ENCODE measurements at places on chromosomes 5 and 9.

GRCh38 chr9:96874201-96874785 lies 20.0 kb upstream of the ZNF782 start:
- no peak for DNase-seq

DNA sequence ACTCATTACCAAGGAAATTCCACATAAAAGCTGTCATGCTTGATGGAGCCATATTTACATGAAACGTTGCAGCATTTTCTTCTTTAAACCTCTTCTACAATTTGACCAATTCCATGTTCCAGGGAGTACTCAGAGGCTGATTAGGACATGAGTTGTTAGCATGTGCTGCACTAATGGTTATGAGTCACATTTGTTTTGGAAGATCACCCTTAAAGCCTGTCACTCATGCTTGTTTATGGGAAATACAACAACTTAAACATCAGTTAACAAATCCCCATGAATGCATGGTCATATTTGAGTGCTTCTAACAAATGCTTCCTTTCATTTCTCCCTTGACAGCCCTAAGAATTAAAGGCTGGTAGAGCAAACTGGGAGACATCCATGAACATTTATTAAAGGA lies 156.1 kb downstream of the GHR start:
- DNase-seq: no peak

GRCh38 chr9:83423815-83424707 lies 114.1 kb downstream of the FRMD3 start:
- DNase-seq: no peak

DNA sequence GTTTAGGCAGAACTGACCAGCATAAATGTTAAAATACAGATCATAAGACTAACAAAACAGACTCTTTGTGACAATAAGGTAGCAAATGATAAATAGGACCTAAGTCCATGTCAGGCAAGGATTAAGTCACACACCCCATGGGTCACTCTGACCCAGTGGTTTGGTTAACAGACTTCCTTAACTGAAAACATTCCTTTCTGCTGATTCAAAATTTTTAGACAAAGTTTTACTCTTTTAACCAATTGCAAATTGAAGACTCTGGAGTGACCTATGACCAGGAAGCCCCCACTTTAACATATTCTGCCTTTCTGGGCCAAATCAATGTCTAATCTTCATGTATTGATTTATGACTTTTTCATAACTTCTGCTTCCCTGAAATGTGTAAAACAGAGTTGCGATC lies 4.9 kb upstream of the NXNL2 start:
- DNase-seq: no peak

- no peak for DNase-seq
Observed at GRCh38 chr5:39160576-39161213, 58.7 kb downstream of the FYB1 start.

DNA sequence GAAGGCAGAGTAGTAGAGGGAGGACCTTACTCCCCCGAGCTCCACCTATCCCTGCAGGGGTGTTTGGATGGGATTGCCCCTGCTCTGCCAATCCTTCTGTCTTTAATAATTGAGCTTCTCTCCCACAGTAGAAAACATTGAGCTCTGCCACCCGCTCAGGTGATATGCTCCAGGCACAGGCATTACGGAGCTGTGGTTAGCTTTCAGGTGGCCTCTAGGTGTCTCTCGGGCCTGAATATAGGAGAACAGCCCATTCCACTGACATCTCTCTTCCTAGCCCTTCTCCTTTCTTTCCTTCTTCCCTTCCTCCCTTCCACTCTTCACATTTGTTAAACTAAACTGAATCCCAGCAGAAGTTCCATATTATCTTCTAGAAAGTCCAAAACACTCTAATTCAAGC lies 203.4 kb downstream of the SYK start:
- DNase-seq: no peak

DNA sequence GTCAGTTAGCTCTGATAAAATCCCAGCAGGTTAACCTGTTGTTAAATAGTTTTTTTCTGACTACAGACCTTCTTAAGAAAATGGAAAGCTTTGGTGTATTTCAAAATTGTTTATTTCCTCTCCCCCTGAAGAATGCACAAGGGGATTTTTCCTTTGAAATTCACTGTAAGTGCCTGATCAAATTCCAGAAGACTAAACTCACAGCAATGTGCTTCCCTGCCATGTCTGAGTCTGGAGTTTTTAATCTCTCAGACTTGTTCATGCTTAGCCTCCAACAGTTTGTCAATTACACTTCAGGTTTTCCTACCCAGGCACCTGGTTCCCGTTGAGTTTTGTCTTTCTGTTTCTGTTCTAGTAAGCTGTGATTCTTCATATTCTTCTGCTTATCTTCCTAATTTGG lies 961.6 kb upstream of the CDH18 start:
- no peak for DNase-seq

- DNase-seq: no peak
Observed at GRCh38 chr5:160702934-160703333, 149.1 kb downstream of the ATP10B start.

- no peak for DNase-seq
Observed at GRCh38 chr9:5800969-5801738, 31.8 kb downstream of the ERMP1 start.

DNA sequence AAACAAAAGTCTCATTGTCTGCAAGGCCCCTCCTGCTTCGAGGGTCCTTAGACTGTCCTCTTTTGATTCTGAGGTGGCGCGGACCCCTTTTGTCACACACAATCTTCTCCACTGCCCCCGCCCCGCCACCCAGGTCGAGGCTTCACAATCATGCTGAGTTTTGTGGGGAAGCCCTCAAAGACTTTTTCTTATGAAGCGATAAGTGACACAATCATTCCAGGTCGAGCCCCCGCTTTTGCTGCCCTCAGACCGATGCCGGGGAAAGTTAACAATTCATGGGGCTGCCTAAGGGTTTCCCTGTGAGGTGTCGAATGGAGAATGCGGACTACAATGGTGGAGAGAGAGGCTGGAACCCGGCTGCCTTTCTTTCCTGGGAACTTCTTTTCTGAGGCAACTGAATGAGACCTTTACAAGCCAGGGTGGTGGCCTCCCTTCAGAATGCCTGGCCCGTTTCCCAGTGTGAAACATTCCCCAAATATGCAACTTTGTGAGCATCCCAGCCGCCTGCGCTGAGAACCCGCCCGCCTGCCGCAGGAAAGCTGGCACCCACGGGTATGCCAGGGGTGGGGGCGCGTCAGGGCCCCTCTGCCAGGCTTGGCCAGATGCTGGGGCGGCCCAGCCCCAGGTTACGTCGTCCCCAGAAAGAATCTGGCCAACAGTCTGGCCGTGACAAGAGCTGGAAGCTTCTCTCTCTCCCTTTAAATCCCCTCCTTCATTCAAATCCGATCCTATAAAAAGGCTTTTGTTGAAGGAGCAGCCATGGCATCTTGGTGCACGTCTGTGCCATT lies 71.9 kb downstream of the MAP1B start:
- DNase-seq: no peak

GRCh38 chr5:169185626-169186025 lies 115.3 kb downstream of the SLIT3 start:
- no peak for DNase-seq

DNA sequence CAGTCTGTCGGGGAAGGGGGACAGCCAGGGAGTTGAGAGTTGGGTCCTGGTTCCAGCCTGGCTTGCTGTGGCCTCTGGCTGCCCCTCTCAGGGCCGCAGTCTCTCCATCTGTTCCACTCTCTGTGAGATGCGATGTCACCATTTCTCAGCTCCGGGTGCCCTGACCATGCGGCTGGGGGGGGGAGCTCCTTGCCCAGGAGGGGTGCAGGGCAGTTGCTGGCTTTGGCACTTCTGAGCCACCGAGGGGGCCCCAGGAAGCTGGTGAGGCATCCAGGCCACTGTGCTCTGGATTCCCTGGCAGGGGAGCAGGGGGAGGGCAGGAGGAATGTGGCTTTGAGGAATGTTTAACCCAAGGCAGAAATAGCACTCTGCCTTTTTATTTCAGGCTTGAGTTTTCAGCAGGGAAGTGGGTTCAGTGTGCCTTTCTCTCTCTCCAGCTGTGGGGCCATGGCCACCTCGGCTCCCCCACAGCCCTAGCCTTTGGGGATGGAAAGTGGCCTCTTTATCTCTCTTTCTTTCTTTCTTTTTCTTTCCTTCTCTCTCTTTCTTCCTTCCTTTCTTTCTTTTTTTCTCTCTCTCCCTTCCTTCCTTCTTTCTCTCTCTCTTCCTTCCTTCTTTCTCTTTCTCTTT lies 11.0 kb downstream of the NCS1 start:
- no peak for DNase-seq

GRCh38 chr5:72834924-72835323 lies 18.5 kb downstream of the TNPO1 start:
- DNase-seq: no peak

DNA sequence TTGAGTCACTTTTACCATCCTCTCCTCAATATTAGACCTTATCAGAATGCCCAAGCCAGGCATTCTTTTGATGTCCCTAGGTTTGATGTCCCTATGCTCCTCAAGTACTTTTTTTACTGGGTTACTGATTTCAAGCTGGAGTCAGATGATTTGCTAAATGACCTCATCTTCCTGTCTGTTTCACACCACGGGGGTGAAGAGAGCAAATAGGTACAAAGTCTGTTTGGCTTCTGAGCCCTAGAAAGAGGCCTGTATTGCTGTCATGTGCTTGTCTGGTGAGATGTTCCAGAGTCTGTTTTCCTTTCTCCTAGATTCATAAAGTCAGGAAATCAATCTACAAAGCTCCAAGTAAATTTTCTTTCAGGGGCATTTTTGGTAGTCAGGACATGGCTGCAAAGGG lies 12.7 kb upstream of the DAB2 start:
- DNase-seq: no peak

DNA sequence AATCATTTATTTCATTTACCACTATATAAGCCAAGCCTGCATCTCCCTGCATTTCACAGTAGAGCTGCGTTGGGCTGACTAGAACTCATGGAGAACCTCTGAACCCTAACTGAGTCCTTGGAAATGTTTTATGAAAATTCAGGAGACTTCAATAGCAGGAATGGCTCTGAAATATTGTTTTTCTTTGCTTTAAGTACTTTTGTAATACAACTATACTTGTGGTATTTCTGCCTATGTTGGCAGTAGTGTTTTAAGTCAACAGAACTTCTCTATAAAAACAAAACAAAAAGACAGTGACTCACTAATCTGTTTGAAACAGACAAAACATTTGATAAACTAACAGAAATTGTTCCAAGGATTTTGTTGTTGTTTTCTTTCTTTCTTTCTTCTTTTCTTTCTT lies 489.2 kb upstream of the MEF2C start:
- no peak for DNase-seq

DNA sequence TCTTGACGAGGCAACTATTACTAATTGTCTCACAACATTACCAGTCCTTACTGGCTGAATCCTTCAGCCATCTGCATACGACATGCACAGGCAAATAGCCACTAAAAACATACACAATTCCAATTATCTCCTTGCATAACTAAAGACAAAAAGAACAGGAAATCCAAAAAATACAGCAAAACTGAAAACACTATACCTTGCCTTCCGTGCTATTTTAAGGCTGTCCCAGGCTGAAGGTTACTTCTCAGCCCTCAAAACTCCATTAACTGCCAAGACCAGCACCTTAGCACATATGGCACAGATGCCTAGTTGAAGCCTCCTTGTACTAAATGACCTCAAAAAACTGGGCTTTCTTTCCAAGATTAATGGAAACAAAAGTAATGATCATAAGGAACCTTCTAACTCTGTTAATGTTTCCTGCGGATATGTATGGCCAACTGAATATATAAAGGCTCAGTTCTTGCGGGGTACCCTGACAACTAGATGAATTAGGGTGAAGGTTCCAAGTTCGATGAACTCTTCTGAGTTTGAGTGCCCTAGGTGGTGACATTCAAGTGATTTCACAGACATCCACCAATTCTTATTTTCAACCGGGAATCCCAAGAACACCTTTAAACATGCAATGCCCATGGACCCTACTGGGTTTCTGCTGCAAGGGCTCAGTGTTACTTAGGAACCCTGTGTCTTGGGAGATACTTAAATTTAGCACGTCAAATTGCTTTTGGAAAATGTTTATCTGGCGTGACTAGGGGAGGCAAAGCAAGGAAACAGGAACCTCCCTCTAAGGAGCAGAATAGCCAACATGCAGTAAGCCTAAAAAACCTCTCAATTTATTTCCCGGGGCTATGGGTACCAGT lies 455.3 kb downstream of the RAB3C start:
- no peak for DNase-seq

- peak; percentile 83 for DNase-seq
Observed at GRCh38 chr5:100901821-100902341, 1.2 kb downstream of the ST8SIA4 start.

GRCh38 chr5:58912116-58912515 lies 329.2 kb downstream of the RAB3C start:
- no peak for DNase-seq

GRCh38 chr5:95369782-95370181 lies 21.4 kb upstream of the FAM81B start:
- DNase-seq: no peak

GRCh38 chr5:126976520-126977172 lies 53.7 kb downstream of the MARCHF3 start:
- DNase-seq: no peak

DNA sequence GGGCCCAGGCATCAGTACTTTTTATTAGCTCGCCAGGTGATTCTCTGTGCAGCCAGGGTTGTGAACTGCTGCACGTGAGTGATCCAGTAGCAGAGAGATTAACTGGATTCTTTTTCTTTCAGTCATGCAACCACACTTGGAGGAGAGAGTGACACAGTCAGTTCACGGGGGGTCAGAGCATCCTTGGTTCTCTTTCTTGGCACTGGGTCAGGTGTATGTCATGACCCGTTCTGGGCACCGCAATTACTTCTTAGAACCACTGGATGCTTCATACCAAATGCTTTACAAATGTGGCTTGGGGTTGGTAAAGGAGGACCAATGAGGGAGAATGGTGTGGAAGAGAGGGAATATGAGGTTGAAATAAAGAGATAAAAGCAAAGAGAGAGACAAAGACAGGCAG lies 368.7 kb downstream of the MLLT3 start:
- no peak for DNase-seq

GRCh38 chr5:114361724-114362196 lies at the start of gene KCNN2:
TSS of gene KCNN2 (plus strand) at chr5:114362070. CDS start at chr5:114362140, 70 bp downstream.
- DNase-seq: no peak

DNA sequence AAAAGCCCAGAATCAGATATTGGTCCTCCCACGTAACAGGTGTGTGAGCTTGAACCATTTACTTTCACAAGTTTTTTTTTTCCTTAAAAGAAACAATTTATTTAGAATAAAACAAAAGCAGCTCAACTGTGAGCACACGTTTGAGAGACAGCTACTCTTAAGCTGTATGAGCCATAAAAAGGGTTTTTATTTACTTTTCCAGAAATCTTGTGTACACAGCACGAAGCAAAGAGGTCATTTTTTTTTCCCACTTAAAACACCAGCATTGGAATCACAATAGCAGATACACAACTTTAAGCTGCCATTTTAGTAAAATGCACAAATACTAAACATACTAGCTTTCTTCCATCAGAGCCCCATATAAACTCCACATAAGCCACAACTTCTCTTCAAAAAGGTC lies 44.6 kb downstream of the JAKMIP2 start:
- DNase-seq: no peak

All from vagina (tissue), 2 donors.